ENCODE measurements at places on chromosomes 7 and 10.

DNA sequence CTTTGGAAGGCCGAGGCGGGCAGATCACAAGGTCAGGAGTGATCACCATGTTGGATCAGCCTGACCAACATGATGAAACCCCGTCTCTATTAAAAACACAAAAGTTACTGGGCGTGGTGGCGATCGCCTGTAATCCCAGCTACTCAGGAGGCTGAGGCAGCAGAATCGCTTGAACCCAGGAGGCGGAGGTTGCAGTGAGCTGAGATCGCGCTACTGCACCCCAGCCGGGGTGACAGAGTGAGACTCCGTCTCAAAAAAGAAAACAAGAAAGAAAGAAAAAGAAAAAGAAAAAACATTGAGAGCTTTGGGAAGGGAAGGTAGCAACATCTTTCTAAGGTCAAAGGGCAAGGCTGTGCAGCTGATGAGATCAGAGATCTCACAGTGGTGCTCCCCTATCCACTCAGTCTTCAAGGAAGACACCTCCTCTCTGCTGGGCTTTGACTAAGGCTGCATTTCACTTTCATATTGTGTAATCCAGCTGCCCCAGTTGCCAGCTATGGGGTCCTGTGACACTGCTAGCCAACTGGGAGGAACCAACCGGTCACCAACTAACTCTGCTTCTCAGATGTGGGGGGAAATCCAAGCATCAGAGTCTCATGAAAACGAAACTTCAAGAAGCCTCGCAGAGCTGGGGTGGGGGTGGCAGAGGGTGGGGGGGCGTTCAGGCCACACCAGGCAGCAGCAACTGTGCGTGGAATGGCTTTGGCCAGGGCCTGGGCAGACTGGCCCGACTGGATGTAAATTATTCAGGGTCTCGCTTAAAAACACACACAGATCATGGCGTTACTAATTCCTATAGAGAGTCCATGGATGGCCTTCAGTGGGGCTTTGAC, 1.5 kb downstream of the IL15RA start:
- no peak for DNase-seq

- no peak for DNase-seq
Observed at GRCh38 chr7:3956949-3957348, 655.9 kb downstream of the SDK1 start.

DNA sequence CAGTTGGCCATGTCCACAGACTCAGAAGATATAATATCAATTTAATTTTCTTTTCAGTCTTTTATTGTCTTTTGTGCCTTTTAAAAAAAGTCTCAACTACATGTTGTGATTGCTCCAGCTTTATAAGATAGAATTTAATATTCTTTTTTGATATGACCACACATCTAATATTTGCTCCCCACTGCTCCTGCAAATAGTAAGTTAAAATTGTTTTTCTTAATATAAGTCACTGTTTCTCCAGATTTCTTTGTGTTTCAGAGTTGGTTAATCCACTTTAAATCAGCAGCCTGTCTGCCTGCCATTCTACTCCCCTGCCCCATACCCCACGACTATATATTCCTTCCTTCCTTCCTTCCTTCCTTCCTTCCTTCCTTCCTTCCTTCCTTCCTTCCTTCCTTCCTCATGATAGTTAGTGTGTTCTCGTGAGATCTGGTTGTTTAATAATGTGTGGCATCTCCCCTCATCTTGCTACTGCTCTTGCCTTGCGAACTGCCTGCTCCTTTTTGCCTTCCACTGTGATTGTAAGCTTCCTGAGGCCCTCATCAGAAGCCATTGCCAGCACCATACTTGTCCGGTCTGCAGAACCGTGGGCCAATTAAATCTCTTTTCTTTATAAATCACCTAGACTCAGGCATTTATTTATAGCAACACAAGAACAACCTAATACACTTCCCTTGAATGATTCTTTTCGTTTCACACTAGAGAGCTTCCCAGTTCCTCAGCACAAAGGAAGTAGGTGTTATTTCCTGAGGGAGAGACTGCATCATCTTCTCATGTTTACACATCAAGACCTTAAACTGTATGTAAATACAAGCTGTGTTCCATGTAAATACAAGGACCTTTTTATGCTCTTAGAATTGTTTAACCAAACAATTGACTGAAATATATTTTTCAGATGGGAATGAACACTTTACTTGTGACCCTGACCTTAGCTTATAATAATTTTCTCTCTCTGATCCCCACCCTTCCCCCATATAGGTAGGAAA, 24.5 kb downstream of the TAS2R16 start:
- no peak for DNase-seq

DNA sequence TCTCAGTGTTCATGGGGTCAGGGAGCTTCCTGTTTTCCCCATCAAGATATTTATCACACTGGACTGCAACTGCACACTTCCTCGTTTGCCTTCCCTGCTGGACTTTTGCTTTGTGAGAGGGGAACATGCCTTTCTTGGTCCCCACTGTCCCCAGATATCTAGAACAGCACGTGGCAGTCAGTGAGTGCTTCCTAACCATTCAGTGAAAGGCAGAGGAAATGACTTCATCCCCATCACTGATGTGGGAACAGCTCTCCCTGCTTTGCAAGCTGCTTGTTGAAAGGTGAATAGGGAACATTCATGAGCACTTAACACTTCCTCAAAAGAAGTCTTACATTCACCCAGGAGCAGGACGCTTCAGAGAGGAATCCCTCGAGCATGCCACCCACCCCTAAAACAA, 135.4 kb downstream of the MYOF start:
- no peak for DNase-seq

DNA sequence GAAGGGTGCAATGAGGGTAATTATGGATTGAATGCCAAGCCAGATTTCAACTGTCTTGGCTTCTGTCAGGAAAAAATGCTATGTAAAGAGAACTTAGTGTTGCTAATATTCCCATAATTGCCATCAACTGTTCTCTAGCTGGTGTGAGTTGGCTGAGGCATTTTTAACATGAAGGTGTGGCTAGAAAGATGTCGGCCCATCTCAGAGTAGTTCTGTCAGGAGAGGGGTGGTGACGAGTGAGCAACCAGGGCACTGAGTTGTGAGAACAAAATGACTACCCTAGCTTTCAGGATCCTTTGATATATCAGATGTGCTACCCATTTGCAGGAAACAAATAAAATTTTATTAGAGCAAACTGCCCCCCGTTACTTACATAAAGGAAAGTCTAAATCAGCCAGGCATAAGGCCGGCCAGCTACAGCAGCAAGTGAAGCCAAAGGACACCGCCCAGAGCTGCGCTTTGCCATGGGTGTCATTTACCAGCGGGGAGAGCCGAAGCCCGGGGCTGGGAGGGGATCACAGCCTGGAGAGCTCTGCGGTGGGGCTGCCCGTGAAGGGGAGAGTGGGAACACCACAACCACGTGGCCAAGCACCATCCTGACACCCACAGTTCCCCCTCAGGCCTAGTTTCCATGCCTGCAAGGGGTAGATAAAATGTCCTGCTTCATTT, 141.4 kb downstream of the ICA1 start:
- no peak for DNase-seq

DNA sequence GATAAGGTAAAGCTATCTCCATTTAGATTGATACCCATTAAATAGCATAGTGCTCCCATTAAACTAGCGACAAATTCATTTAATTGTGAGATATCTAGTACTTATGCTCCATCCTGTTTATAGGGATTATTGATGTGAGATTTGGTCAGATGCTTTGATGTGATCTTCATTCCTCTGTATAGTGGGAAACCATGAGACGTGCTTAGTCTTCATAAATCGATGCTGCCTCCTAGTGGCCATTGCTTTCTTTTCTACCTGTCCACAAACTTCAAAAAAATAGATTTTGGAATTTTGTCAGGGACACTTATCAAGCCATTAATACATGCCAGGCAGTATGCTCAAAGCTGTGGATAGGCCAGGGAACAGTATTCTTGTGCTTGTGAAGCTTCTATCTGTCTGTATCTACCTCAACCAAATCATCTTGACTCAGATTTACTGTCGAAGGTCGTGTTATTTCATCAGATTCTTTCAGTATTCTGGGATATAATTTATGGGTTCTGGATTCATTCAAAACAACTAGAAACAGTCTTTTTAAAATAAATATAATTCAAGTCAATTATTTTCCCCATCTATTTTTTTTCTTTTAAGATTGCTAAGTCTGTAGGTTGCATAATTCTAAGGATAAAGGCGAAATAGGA, 12.0 kb downstream of the LSM8 start:
- DNase-seq = peak; percentile 27

DNA sequence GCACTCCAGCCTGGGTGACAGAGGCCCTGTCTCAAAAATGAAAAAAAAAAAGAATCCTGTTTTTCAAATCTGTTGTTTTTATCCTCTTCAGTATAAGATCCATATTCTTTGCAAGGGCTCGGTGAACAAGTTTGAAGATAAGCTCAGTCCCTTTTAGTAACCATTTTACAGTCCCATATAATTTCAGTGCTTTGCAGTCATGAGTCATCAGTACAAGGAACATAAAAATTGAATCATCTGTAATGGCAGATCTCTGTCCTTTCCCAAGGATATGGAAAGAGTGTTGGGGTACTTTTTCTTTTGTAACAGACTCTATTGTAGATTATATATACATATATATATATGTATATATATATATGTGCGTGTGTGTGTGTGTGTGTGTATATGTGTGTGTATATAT, 52.2 kb upstream of the ZPBP start:
- DNase-seq = no peak

GRCh38 chr7:28165961-28166955, 14.3 kb downstream of the JAZF1 start:
- no peak for DNase-seq

- no peak for DNase-seq
Observed at GRCh38 chr7:118029826-118030422, 154.0 kb upstream of the LSM8 start.

DNA sequence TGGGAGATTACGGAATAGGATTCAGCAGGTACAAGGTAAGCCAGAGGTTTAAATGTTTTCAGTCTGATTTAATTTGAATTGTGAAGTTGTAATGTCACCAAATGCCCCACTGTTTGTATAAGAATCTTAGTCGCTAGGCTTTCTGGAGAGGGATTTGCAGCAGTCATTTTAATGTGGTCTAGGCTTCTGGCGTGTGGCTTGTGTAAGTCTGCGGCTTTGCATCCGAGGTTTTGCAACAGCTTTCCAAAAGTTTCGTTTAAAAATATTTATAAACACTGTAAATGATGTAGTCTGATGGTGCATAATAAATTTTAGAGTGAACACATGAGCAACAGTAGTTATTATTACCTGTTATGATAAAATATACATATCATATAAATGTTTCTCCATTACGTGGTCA, 26.1 kb upstream of the BHLHA15 start:
- DNase-seq = no peak

- no peak for DNase-seq
Observed at GRCh38 chr10:7027913-7028808, 382.7 kb downstream of the SFMBT2 start.

GRCh38 chr10:59324597-59324996, 37.8 kb downstream of the FAM13C start:
- no peak for DNase-seq

- no peak for DNase-seq
Observed at GRCh38 chr7:95004618-95005247, 97.3 kb downstream of the PPP1R9A start.

- DNase-seq = no peak
Observed at GRCh38 chr7:24462984-24463383, 110.3 kb upstream of the PALS2 start.

DNA sequence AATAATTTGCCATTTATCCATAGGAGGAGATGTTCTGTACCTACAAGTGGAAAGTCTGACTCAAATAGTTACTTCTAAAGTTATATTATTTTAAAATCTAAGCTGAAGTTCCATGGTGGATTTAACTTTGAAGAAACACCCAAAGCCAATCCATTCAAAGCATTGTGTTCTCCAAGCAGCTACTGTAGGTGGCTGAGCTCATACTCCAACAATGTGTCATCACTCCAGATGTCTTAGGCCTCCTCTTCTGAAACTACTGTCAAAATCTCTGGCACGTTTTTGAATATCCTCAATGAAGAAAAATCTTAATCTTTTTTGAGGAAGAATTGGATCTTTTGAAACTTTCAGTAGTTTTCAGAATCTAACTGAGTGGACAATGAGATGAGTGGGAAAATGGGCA, 169.1 kb downstream of the PTEN start:
- DNase-seq = no peak

DNA sequence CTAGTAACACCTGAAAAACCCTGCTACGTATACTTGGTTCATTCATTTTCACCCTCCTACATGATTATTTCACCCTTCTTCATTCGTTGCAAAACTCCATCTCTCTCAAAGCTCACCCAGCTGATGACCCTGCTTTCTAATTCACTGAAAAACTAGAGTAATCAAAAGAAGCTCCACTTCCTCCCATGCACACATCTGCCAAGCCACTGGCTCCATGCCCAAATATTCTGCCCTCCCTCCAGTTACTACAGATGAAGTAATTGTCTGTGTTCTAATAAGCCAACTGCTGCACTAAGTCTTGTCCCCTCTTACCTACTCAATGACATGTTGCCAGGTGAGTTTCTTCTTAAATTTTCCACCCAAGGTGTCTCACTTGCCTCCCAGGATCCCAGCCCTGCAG, 96.9 kb upstream of the CCDC71L start:
- DNase-seq = no peak

DNA sequence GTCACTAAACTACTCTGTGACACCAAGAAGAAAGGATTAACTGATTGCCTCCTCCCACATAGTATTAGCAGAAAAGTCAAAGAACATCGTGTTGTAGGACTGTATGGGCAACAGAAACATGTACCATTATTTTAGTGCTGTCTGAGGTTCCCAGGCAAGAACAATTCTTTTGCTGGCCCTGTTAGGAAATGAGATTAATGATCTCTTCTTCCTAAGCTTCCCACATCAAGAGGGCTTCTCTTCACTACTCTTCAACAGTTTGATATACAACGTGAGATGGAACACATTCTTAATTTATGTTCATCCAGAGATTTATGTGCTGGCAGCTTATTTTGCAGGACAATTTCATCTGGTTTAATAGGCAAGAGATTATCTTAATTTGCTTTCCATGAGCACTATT, 219.6 kb downstream of the DOCK4 start:
- no peak for DNase-seq

- no peak for DNase-seq
Observed at GRCh38 chr10:7362471-7362870, 48.4 kb downstream of the SFMBT2 start.

- no peak for DNase-seq
Observed at GRCh38 chr7:78080811-78081210, 282.2 kb downstream of the PHTF2 start.

- no peak for DNase-seq
Observed at GRCh38 chr10:78045237-78045636, 11.6 kb downstream of the RPS24 start.

DNA sequence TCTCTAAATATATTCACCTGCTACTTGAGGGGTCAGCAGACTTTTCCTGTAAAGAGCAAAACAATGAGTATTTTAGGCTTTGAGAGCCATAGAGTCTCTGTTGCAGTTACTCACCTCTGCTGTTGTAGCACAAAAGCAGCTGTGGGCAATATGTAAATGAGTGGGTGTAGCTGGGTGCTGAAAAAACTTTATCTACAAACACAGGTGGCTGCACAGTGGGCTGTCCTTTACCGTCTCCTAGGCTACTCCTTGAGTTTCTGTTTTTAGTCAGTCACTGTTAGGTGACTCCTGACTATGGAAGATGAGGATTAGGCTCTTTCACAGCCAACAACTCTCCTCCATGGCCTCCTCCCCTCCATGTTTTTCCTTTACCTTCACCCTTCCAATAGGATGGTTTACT, 286.1 kb upstream of the C7orf33 start:
- DNase-seq = no peak

GRCh38 chr10:69757553-69758309, 44.0 kb upstream of the COL13A1 start:
- DNase-seq = no peak

- no peak for DNase-seq
Observed at GRCh38 chr10:32882076-32882475, 76.0 kb downstream of the ITGB1 start.

- no peak for DNase-seq
Observed at GRCh38 chr10:30816820-30817171, 187.2 kb upstream of the LYZL2 start.

- no peak for DNase-seq
Observed at GRCh38 chr10:13262433-13262832, 28.3 kb upstream of the UCMA start.

All from stimulated activated CD8-positive, alpha-beta memory T cell treated with anti-CD3 and anti-CD28 coated beads, Interleukin-4, amount 100 ng/mL, for 1 hour (primary cell).